ENCODE measurements at places on chromosomes 7 and 10.
A peak's percentile ranks its signal among the peaks of the same experiment; 100 is the strongest.

DNA sequence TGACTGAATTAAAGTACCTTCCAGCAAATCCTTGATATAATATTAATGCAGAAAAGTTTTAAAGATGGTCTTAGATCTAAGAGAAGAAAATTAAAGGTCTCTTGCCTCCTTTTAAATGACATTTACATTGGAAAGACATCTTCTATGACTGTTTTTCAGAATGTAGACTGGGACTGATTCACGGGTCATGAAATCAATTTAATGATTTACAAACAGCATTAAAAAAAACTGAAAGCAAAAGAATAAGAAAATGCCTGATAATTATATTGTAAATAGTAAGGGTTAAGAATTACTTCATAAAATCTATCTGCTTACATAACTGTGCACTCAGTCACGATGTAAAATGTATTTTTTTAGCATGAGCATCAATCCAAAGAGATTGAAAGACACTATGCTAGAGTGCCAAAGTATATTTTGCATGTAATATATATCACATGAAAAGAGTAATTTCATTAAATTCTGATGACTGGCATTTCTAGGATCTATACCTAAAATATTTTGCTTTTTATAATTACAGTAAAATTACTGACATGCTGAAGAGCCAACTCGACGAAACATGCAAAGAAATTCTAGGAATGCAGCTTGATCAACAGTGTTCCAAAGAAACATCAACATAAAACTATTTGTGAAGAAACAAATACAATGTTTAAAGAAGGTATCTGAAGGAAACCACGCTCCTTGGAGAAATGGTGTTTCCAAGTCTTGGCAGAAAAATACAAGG lies 35.1 kb downstream of the RTKN2 start:
- DNase-seq, result no peak

DNA sequence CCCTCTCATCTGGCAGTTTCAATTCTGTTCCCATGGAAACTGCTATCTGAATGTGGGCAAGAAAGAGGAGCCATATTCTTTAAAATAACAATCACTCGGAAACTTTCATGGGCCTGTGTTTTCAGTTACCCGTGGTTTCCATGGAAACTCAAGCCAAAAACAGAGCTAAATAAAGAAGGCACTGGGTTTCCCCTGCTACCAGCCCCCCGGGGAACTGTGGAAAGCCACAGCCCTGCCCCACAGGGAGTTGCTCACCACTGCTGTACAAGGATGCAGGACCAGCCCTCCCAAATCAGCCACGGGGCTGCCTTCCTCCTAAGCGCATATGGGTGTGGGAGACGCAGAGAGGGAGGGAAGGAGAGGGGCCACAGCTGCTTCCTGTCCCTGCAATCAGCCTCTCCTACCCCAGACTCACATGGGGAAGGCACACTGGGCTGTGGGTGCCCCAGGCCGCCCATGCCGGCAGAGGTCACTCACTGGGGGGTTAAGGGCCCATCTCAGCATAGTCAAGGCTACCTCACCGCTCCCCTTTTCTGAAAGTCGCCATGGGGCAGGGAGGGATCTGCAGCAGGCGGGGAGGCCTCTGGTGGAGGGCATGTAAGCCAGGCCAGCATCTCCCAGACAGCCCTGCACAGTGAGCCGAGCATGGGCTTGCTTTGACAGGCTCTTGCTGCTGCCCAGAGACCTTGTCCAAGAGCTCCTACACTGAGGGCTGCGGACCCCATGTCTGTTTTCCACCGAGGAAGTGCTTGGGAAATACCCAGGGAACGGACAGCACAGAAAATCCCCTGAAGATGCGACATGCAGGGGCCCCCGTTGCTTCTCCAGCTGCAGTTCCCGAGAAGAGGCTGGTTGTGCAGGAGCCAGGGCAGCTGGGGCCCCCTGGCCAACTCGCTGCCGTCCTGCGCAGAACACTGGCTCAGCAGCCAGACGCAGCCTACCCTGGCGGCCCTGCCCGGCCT lies 157.3 kb upstream of the PPP2R2D start:
- no peak for DNase-seq

GRCh38 chr10:114940735-114941134 lies 2.7 kb downstream of the TRUB1 start:
- DNase-seq, result no peak

- no peak for DNase-seq
Observed at GRCh38 chr7:44447874-44448425, 42.5 kb downstream of the NUDCD3 start.

DNA sequence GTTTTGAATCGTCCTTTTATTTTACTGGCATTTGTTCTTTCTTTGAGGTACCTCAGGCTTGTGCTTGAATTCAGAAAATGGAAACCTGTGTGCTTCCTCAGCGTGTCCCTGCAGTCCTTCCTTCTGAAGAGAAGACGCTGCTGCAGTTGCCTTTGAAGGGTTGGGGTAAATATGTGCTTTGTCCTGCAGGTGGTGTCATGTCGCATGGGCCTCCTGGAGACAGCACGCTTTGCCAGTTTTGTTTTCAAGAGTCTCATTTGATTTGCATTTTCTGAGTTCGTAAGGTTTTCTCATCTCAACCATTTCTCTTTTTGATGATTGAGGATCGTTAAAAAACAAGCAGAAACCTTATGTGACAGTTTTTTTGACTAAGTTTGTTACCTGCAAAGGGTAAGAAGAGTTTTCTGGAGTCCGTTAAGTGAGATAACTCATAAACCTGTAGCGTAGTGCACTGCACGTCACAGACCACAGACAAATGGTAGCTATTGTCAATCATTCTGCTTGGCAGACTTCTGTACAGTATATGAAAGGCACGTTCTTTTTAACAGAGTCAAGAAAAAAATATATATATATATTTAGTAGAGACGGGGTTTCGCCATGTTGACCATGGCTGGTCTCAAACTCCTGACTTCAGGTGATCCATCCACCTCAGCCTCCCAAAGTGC lies 57.0 kb downstream of the CDC123 start:
- DNase-seq, result no peak

- DNase-seq, result no peak
Observed at GRCh38 chr10:132187430-132188138, 836 bp downstream of the DPYSL4 start.

- DNase-seq, result peak; percentile 13
Observed at GRCh38 chr10:17109475-17110207, 20.0 kb downstream of the CUBN start.

DNA sequence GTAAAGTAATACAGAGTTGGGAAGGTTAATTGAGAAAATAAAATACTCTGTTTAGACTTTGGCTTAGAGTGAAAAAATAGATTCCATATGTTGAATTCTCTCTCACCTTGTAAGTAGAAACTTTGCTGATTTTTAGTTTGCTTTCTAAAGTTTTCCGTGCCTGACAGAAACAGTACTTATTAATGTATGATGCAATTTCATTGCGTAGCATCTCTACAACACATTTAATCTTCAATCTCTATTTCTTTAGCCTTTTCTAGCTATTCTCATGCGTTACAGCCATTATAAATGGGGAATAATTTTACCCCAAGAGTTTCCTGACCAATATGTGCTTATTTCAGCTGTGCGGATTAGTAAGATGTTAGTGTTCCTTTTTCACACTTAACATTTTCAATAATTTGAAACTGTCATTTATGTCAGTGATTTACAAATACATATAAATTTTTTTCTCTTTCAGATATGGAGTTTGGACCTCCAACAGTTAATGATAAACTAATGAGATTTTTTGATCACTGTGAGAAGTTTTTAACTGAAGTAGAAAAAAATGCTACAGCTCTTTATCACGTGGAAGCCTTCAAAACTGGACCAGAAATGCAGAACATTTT lies 3.3 kb downstream of the MINPP1 start:
- no peak for DNase-seq

GRCh38 chr7:75591467-75592255 lies 99.5 kb downstream of the SPDYE5 start:
- DNase-seq, result no peak

DNA sequence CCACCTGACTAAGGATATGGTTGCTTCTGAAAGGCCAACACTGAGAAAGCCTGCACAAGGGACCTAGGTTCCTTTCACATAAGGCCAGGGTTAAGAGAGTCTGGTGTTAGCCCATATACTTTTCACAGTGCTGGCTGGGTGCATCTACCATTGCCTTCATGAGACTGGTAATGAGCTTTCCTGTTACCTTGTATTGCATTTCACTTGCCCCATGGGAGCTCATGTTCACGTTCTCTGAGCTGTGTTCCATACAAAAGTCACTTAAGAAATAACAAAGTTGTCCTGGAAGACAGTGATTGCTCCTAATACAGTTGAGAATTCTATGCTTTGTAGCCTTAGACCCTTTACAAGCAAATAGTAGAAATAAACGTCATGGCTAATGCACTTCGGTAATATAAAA lies 337.8 kb upstream of the TEX47 start:
- no peak for DNase-seq

DNA sequence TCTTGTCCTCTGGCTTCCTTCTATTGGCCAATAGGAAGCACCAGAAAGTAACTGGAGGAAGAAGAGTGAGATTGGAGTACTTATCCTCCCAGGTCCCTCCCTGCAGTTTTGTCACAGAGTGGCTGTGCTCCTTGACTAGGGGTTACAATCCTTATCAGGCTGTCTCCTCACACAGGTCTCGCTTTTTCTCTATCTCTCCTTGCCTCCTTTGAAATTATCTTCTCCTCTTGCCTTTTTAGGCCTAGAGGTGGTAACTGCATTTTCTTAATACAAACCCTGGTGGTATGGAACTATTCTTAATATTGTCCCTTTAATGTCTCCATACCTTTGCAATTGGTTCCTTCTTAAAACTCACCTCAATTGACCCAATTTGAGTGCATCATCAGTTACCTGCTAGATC lies 2.7 kb downstream of the PRSS37 start:
- no peak for DNase-seq

DNA sequence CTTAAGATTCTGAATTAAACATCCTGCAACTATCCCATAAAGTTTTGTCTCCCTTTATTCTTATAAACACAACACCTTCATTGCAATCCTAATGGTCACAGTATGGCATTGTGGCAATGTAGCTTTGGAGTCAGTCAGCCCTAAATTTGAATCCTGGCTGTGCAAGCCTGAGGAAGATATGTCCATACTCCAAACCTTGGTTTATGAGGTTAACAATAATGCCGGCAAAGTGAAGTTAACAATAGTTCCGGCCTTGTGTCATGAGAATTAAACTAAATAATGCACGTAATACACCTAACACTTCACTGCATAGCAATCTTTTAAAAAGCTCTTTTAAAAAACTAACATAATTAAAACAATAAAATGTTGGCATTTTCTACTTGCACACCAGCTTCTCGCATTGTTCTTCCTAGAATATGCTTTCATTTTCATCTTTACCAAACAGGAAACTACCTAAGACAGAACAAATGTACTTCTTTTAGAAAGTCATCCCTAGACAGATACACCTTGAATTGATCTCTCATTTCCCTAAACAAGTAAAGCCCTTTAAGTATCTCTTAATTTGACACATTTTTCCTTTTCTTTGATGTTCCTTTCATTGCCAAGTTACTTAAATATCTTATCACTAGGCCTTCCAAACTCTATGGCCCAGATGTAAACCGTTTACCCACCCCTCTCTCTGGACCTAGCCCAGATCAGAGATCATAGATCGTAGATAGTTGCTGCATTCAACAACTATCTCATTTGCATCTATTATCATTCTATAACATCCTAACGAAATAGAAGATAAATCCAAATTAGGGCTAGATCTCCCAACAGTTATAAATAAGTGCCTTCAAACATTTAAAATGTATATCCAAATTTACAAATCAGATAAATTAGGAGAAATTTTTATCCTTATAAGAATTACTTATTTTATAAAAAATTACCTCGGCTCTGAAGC lies 66.7 kb downstream of the CREB3L2 start:
- DNase-seq, result peak; percentile 29

DNA sequence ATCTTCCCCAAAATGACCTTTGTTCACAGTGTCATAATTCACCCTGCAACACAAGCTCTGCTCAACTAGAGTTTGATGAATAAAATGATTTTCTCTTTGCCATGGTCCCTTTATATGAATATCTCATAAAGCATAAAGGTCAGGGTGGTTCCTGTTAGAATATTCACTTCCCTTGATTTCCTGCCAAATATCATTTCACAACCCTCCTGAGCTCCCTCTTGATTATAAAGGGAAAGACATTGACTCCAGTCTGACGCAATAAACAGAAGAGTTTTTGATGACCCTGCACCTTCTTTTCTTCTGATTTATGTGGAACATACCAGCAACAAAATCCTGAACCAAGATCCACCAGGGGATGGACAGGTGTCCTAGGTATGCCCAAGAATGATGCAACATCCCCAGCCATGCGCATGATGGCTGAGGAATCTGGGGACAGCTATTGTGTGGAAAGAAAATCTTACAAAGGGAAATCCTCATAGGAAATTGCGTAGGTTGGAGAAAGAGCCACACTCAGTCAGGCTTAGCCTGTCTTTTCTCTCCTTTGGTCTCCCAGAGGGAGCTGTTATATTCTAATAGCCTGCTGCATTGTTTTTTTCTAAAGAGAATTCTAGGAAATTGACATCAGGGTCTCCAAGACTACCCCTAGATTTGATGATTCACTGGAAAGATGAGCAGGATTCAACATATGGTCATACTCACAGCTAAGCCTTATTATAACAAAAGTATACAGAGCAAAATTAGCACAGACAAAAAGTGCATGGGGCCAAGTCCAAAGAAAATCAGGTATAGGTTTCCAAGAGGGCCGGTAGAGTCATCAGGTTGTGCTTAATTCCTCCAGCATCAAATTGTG lies 18.8 kb downstream of the IFIT3 start:
- DNase-seq, result no peak

GRCh38 chr10:30804478-30805055 lies 175.0 kb upstream of the LYZL2 start:
- DNase-seq, result no peak

- no peak for DNase-seq
Observed at GRCh38 chr7:142776206-142776844, 5.6 kb downstream of the PRSS2 start.

- no peak for DNase-seq
Observed at GRCh38 chr7:13560441-13560840, 429.0 kb downstream of the ETV1 start.

DNA sequence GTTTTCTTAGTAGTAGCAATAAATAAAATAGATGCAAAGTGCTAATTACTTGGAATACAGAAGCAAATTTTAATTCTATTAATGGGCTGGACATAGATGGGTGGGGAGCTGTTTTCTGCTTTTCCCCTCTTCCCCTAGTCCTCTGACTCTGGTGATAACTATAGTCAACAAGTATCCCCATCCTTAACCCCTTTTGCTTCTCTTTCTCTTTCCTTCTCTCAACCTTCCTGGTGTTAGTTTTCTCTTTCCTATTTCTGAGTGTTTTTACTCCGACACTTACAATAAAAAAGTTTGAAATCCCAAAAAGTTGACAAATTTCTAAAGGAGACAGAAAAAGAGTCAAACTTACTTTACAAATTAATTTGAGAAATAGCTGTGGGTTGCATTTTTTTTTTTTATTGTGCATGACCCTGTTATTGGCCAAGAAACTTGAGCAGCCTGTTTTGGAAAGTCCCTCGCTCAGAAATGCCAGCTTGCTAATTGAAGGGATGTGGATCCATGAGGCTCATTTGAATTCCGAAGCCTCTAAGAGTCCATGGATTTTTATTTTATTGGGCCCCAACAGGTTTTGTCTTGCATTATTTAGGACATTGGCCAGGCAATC lies 2.4 kb downstream of the FAS start:
- no peak for DNase-seq

- DNase-seq, result peak; percentile 32
Observed at GRCh38 chr7:126803060-126803665, 449.6 kb downstream of the GRM8 start.

GRCh38 chr10:621513-621912 lies 68.0 kb downstream of the DIP2C start:
- no peak for DNase-seq

All from CD4-positive, alpha-beta T cell treated with Interleukin-15 for 4 hours (primary cell).